ENCODE measurements at places on chromosomes 6 and 20.

GRCh38 chr6:108562503-108562993, 1.8 kb downstream of the FOXO3 start:
- no peak for DNase-seq

DNA sequence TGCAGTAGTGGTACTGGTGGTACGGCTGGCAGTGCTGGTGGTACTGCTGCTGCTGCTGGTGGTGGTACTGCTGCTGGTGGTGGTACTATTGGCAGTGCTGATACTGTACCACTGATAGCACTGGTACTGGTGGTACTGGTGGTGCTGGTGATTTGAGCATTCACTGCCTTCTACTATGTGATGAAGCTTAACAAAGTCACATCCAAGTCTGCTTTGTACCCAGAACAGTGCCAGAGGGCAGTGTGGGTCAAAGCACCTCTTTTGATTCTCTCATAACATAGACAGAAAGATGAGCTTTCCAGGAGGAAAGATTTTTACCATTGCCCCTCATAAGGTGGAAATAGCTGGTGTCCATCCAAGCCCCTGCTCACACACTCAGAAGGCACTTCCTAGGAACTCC, 48.7 kb downstream of the ANKRD6 start:
- no peak for DNase-seq

- DNase-seq, result peak; percentile 24
Measured at GRCh38 chr6:128327890-128328289, 192.5 kb downstream of the PTPRK start.

DNA sequence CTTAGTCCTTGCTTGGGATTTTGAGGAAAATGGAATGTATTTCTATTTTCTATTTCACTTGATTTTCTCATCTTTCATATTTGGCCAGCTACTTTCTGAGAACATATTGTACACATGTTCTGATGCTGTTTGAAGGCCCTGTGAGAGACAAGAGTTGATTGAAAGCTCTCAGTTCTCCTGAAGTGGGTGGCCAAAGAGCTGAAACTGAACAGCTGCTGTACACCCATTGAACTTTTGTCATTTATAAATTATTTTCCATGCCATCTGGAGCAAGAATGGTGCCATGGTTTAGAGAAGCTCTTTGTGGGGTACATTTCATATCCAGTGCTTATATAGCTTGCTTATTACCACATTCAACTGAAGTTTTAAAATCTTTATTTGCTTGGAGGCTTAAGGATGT, 298.3 kb downstream of the PRL start:
- DNase-seq, result no peak

- peak; percentile 25 for DNase-seq
Measured at GRCh38 chr6:131950767-131951575, at the start of gene CCN2. Gene CCN2, minus strand, starts transcription at chr6:131951372. Its CDS starts 200 bp downstream, at chr6:131951172.

GRCh38 chr6:39880594-39880993, 53.7 kb downstream of the MOCS1 start:
- no peak for DNase-seq

- no peak for DNase-seq
Measured at GRCh38 chr20:58233393-58233792, 4.9 kb upstream of the ANKRD60 start.

DNA sequence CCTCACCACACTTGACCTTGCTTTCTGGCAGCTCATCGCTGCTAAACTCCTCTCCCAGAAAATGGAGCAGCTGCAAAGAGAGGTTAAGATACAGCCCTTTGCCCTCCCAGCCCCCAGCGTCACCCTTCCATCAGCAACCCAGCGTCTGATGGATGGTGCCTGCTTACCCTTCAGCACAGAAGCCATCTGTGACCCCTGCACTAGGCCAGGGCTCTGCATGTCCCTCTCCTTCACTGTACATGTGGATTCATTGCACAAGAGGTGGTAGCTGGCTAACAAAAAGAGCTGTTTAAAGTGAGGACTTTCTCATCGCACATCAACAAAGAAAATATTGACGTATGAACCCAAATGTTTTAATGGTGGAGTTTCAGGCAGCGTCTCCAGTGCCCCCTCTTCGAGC, 12.3 kb downstream of the LBP start:
- no peak for DNase-seq

- no peak for DNase-seq
Measured at GRCh38 chr6:24549674-24550353, 55.0 kb downstream of the ALDH5A1 start.

- DNase-seq, result no peak
Measured at GRCh38 chr6:161949531-161949930, 675.7 kb upstream of the AGPAT4 start.

GRCh38 chr6:3176562-3177355, 19.4 kb upstream of the TUBB2A start:
- DNase-seq, result peak; percentile 63

DNA sequence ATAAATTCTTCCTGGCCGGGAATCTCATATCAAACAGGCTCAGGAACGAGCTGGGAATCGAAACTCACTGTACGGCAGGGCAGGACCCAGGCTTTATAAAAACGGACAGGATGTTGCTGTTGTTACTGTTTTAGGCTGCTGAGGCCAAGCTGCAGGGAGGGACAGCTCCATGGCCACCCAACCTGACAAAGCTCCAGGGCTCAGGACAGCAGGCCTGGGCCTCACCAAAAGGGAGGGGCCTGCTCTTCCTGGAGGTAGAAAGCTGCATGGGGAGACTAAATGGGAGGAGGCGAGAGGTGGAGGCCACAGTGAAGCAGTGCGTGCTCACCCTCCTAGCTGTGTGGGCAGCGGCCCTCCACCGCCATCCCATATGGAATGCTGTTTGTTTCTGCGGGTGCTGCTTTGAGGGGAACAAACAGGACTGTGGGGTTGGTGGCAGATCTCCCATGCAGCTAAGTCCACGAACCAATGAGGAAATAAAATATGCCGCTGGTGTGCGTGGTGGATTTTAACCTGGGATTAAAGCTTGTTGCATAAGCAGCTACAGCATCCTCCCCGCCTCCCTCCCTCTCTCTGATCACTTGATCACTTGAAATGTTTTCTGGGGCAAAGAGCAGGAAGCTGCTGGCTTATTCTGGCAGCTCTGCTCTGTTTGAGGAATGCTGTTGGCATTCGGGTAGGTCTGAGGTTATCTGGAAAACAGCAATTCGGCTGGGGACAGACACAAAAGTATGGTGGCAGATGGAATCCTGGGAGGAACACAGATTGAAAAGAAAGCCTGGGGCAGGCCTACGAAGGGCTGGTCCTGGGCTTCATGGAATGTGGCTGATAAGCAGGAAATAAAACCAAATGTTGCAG, 2.4 kb upstream of the ZMYND8 start:
- DNase-seq, result no peak

DNA sequence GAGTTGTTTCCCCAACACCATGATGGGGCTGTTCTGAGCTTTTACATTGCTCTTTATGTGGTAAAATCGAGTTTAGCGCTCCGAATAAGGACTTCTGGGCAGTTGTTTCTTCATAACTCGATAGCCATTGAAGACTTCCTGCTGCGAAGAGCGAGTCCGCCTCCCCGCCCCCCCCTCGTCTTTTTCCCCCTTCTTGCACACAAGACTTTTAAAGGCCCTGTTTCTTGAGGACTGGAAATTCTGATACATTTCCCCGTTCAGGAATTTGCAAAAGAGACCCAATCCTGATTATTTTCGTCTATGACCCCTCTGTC, 1.5 kb upstream of the CITED2 start:
- DNase-seq, result no peak

DNA sequence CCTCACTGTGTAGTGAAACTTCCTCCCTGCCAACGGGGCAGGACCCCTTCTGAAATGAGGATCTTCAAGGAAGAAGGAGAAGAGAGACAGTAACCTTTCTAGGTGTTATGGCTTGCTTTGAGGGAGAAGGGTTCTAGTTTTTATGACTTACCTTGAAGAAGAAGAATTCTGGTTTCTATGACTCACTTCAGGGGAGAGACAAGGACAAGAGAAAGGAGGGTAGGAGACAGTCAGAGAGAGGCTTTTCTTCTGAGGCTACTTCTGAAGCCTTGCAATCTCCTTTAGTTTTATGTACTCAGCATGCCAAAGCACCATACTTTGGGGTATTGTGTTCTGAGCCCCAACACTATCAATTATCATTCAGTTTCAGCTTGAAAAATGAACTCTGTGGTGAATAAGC, 25.8 kb upstream of the IBTK start:
- DNase-seq, result no peak

- no peak for DNase-seq
Measured at GRCh38 chr6:28651161-28651560, 125.5 kb downstream of the GPX5 start.

GRCh38 chr20:22106308-22106938, 401.0 kb downstream of the PAX1 start:
- no peak for DNase-seq

DNA sequence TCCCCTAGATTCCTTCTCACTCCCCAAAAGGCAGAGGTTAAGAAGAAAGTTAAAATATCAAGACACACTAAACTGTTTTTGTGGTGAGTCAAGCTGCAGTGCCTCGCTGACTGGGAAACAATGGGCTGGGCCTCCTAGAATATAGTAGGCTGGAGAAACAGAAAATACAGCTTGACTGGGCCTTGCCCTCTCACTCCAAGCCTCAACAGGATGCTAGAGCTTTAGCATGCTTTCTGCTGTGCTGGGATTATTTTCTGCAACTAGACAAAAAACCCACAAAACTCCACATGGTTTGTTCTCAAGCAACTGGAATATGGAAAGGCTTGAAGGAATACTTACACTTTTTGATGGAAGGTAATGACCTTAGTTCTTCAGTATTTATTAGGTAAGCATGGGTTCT, 27.9 kb downstream of the FOXO3 start:
- DNase-seq, result no peak

DNA sequence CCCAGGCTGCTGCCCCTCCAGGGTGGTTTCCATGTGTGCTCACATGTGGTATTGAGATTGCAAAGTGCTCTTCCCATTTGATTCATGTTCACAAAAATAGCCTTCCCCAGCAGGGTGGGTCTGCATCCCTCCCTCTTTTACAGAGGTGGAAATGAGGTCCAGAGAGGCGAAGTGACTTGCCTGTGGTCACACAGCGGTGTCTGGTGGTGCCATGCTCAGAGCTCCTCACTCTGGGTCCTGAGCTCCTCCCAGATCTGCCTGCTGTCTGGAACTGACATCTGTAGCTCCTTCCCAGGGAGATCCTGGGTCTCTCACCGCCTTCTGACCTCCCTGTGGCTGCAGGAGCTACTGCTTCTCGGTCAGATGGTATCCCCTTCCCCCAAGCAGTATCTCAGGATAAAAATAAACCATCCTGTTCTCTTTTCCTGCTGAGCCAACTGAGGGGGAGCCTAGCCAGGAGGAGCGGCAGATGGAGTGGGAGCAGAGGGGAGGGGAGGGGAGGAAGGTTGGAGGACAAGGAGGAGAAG, 11.9 kb downstream of the CD40 start:
- DNase-seq, result no peak

DNA sequence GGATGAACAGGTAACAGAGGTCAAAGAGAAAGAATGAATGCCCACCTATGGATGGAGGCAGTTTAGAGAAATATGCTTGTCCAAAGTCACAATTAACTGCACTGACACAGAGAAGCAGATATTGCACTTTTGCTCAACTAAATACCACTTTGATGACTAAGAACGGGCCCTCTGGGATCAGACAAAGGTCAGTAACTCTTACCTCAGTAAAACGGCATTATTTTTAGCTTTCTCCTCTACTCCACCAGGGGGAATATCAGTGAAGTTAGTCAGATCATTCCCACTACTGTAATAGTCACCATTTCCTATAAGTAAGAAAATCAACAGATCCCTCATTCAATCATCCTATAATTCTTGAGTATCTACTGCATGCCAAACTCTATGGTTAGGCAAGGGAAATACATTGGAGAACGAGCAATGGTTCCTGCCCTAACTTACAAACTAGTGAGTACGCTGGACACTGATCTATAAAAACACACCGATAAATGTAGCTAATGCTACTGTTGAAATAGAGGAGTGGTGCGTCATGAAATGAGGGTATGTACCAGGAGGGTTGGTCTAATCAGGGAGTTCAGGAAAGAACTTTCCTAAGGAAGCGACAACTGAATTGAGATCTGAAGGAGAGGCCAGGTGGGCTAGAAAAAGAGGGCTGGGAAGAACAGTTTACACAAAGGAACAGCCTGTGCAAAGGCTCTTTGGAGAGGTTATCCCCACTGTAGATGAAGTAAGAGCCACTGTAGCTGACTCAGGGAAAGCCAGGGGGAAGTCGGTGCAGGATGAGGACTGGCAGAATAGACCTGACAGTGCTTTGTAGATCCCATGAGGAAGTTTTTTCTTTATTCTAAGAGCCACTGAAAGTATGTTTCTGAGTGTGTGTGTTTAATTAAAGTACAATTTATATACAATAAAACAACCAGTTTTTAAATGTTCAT, 9.2 kb downstream of the ECI2 start:
- DNase-seq, result no peak

DNA sequence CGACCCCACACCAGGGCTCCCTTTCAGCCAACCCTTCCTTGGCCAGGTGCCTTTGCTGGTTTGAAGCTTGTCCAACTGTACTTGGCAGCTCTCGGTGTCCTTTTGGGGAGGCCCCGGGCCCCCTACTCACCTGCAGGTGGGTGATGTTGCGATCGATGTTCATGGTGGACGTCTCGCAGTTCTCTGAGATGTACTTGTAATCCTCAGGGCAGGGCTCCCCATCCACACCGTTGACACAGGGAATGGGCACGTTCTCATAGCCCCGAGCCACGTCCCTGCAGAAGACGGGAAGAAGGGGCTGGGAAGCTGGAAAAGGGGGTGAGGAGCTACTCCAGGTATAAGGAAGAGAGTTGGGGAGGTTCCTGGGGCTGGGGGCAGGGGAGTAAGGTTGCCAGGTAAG, 4.9 kb upstream of the SLC44A4 start:
- no peak for DNase-seq

DNA sequence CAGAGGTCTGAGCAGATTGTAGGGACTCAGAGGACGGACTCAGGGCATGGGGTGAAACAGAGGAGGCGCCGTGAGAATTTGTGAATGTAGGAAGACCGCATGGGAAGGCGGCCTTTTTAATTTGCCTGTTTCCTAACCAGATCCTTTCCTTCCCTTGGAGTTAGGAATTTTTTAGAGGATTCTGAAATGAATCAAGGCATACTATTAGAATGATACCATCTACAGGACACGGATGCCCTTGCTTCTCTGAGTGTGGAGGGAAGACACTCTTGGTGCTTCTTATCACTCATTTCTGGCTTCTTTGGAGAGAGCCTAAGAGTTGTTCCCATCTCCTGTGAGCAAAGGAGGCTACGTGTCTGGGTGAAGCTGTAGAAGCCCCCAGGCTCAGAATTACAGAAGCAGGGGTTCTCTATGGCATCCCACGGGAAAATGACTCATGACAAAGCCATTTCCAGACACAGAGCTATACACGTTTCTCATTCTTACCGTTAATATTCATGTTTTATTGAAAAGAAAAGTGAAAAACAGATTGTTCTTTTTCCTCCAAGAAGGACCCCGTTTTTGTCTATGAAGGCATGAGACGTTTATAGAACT, 148.5 kb downstream of the EDN3 start:
- DNase-seq, result no peak

DNA sequence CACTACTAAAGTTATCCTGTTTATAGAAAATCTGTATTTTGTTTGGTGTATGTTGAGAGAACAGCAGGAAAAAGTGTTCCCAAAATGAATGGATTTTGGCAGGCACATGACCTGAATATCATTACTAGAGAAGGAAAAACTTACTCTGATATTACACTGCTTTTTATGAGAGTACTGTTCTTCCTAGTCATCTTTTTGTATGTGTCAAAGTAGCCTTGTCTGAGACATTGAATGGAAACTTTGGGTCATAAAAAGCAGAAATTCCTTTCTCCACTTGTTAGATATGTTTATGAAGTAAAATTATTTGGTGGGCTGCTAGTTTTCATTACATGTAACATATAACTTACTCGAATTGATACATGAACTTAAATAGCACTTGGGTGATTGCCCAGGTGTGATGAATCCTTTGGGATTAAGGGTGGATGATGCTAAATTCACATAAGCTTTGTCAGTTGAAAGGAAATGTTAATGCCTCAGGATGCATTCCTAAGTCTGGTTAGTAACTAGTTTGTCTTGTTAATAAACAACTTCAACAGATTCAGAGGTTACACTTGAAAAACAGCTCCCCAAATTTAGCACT, 206.7 kb downstream of the CENPW start:
- DNase-seq, result no peak

Data from stimulated activated CD8-positive, alpha-beta memory T cell treated with anti-CD3 and anti-CD28 coated beads, Interleukin-4, amount 100 ng/mL, for 48 hours (primary cell).